Activated T-cell treated with anti-CD3 and anti-CD28 coated beads, Interleukin-2, amount 50 U/mL, for 72 hours (primary cell): ENCODE measurements at places on chromosomes 5 and 9. TPM values are rescaled to one million over a fixed set of nuclear protein-coding genes. Genes with fewer than 3 reads are reported as not detected.

DNA sequence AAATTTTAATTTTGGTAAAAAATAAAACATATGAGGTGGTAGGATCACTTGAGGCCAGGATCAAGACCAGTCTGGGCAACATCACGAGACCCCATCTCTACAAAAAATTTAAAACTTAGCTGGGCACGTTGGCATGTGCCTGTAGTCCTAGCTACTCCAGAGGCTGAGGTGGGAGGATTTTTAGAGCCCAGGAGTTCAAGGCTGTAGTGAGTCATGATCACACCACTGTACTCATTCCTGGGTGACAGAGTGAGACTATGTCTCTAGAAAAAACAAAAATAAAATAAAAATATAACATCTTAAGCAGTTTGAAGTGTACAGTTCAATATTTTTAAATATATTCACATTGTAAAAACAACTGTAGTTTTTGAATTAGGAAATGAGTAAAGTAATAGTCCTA is 108.3 kb downstream of the SMIM15 start:
- H3K27me3 ChIP-seq = no peaks in the 10 kb centered on the region
- H3K27ac ChIP-seq = no peak overlapping the region
- H3K4me3 ChIP-seq = no peak overlapping the region

Gene ZNF462
- total RNA-seq = 0.76 TPM

DNA sequence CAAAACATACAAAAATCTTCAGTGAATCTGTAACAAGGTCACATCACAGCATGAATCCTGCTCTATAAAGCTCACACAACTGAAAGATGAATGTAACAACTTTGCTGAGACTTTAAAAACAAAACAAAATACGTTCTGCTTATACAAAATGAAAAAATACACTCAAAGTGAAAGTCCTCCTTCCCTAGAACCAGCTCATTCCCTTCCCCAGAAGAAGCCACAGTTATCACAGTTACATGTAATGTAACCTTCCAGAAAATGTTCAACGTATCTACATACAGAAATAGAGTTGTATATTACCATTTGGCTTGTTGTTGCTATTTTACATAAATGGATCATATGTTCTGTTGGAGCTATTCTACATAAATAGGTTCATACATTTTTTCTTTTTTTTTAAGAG is 2.6 kb downstream of the AUH start:
- peaks cover 57% of the 10 kb centered on the region for H3K36me3 ChIP-seq
- H3K27me3 ChIP-seq = no peaks in the 10 kb centered on the region
- H3K4me3 ChIP-seq = peak overlapping the region; percentile 96
- H3K4me1 ChIP-seq = peaks cover 79% of the 10 kb centered on the region

Gene PLPP1
- total RNA-seq = 23.3 TPM

Gene MSMP
- total RNA-seq = not detected

Gene PCDHAC1
- total RNA-seq = not detected

Gene IL13
- 8.0 TPM for total RNA-seq

Gene QRFP
- not detected for total RNA-seq

DNA sequence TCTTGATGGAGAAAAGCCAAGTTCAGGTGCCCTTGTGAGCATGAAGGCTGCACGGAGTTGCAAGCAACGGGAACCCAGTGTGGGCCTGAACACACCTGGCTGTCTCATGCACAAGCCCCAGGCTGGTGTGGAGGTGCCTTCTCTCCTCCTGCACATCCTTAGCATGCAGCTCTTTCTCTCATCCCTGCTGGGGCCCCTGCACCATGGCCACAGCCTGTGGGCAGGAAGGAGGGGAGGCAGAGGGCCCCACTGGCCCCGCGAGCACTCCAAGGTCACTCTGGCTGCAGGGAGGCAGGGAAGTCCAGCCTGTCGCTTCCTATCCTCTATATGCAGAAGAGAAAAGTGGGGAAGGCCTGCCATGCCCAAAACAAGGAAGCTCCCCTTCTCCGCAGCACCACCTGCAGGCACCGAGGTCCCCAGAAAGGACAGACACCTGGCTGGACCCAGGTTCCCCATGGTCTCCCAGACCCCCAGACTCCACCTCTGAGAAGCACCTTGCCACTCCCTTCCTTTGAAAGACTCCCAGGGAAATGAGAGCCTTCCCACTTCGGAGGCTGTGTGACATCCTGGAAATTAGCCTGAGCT is 18.6 kb downstream of the STKLD1 start:
- no peak overlapping the region for H3K27ac ChIP-seq
- H3K4me1 ChIP-seq = peaks cover 5% of the 10 kb centered on the region
- H3K27me3 ChIP-seq = peaks cover 2% of the 10 kb centered on the region

DNA sequence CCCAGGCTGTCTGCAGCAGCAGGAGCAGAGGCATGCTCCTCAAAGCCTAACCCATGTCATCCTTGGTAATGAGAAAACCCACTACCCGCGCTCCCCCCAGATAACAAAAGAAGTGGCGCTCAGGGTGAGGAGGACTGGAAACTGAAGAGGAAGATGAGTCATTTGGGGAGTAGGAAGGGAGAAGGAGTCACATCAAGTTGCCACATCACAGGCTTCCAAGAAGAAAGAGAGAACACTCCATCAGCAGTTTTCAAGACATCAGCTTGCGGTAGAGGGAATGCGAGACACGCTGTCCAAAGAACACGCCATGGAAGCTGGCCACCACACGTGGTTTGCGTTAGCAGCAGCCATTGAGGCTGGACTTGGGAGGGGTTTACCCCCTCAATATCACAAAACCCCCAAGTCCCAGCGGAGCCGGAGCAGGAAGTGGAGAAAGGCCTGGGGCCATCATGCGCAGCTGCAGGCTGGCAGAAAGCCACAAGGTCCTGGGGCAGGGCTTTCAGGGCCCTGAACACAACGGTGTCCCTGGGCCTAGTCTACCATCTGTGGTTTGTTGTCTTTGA is 41.5 kb downstream of the SH3PXD2B start:
- peak; percentile 13 for DNase-seq
- peak overlapping the region; percentile 20 for H3K4me3 ChIP-seq
- peaks cover 1% of the 10 kb centered on the region for H3K36me3 ChIP-seq
- no peak overlapping the region for H3K27ac ChIP-seq
- H3K4me1 ChIP-seq = peaks cover 35% of the 10 kb centered on the region
- peaks cover 33% of the 10 kb centered on the region for H3K27me3 ChIP-seq

- no peak overlapping the region for H3K27ac ChIP-seq
- H3K4me1 ChIP-seq = peaks cover 38% of the 10 kb centered on the region
- H3K36me3 ChIP-seq = peaks cover 2% of the 10 kb centered on the region
- peak overlapping the region; percentile 18 for H3K4me3 ChIP-seq
Observed at GRCh38 chr5:110063640-110064602, 374.2 kb downstream of the MAN2A1 start.

Gene LMX1B
- total RNA-seq = not detected

DNA sequence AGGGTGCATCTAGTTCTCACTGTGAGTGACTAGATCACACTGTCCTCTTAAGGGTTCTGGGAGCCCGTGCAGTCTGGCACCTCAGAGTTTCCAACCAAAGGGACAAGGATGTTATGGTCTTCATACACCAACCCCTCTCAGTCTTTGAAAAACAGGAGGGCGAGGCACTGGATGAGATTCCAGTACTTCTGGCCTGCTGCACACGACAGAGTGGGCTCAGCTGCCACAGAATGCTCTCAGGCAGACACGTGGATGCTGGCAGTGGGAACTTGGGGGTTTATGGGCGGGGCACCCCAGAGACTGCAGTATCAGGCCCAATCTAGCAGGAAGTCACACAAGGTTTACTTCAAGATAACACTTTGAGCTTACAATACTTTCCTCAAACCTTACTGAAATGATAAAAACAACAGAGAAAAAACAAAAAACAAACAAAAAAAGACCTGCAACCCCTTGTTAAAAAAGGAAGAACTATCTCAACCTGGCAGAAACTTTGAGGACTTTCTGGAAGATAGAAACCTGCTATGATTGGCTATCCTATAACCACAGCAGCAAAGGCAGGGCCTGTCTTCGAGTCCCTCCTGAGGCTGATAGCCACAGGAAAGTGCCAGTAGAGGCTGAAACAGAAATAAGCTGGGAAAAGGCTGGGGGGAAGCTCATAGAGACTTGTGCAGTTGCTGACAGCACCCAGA is 28.3 kb upstream of the TGFBR1 start:
- peak overlapping the region; percentile 95 for H3K27ac ChIP-seq
- H3K36me3 ChIP-seq = no peaks in the 10 kb centered on the region
- no peak for DNase-seq
- H3K4me3 ChIP-seq = peak overlapping the region; percentile 54

DNA sequence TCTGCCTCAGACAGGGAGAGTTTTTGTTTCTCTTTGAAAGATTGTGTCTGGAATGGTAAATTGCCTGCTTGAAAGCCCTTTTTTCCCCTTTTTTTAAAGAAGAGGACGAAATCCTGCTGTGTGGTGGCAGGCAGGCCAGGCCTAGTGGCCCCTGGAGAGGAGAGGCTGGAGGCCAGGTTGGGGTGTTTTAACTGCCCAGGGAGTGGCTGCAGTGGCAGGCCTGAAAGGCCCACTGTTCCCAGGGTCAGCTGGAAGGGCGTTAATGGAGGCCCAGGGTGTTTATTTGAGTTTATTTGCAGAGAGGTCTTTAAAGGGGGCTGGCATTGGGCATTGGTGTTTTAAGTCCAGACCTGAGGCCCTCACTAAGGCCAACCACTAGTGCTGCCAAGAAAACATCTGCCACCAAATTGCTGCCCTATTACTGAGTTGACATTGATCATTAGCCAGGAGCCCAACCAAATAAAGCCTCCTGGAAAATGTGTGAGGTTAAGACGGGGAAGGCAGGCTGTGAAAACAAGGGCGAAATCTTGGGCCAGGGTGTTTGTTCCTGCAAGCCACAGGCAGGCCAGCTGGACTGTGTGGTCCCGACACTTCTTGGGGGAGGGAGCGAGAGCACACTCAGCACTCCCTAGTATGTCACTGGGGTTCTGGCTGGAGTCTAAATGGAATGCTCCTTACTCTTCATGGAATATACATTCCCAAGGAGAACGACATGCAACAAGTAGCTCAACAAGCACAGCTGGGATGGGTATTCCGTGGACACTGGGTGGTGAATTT is 5.0 kb downstream of the JADE2 start:
- H3K27ac ChIP-seq = peak overlapping the region; percentile 31
- peaks cover 3% of the 10 kb centered on the region for H3K36me3 ChIP-seq
- peak overlapping the region; percentile 14 for H3K4me3 ChIP-seq
- no peaks in the 10 kb centered on the region for H3K27me3 ChIP-seq
- no peak for DNase-seq

GRCh38 chr5:82073179-82073578 is 101.4 kb downstream of the ATG10 start:
- no peak overlapping the region for H3K4me3 ChIP-seq
- H3K27me3 ChIP-seq = no peaks in the 10 kb centered on the region
- no peaks in the 10 kb centered on the region for H3K36me3 ChIP-seq
- no peak overlapping the region for H3K27ac ChIP-seq
- no peaks in the 10 kb centered on the region for H3K4me1 ChIP-seq

DNA sequence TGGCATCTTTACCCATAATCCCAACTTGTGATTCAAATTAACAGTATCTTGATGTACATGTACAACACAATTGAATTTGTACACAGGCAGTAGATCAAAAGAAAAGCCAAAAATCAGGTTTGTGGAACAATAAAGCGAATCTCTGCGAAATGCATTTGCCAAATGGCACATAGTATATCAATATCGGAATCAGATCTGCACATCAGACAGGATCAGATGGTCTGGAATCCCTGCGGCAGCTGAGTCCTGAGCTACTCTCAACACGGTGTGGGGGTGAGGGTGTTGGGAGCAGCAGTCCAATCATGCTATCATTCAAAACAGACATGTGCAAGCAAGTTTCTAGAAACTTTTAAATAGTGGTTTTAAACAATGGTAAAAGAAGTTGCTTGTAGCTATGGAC is 358.3 kb downstream of the SEMA5A start:
- H3K27me3 ChIP-seq = no peaks in the 10 kb centered on the region
- no peaks in the 10 kb centered on the region for H3K4me1 ChIP-seq
- H3K36me3 ChIP-seq = no peaks in the 10 kb centered on the region
- DNase-seq = no peak

- DNase-seq = no peak
- H3K4me3 ChIP-seq = no peak overlapping the region
- H3K36me3 ChIP-seq = no peaks in the 10 kb centered on the region
- H3K4me1 ChIP-seq = no peaks in the 10 kb centered on the region
Observed at GRCh38 chr9:73065439-73065838, 86.2 kb upstream of the ANXA1 start.

Gene PIP5KL1
- 6.4 TPM for total RNA-seq

Gene SPATA31A3
- total RNA-seq = not detected

GRCh38 chr5:170143710-170144109 is 38.0 kb downstream of the FOXI1 start:
- no peak overlapping the region for H3K27ac ChIP-seq
- H3K4me1 ChIP-seq = no peaks in the 10 kb centered on the region
- H3K27me3 ChIP-seq = no peaks in the 10 kb centered on the region

- no peak for DNase-seq
- peak overlapping the region; percentile 99 for H3K4me3 ChIP-seq
- peaks cover 64% of the 10 kb centered on the region for H3K4me1 ChIP-seq
Observed at GRCh38 chr5:219991-220390, 1.9 kb downstream of the SDHA start.

Gene CAAP1
- total RNA-seq = 17.6 TPM

Gene SPINK6
- not detected for total RNA-seq

DNA sequence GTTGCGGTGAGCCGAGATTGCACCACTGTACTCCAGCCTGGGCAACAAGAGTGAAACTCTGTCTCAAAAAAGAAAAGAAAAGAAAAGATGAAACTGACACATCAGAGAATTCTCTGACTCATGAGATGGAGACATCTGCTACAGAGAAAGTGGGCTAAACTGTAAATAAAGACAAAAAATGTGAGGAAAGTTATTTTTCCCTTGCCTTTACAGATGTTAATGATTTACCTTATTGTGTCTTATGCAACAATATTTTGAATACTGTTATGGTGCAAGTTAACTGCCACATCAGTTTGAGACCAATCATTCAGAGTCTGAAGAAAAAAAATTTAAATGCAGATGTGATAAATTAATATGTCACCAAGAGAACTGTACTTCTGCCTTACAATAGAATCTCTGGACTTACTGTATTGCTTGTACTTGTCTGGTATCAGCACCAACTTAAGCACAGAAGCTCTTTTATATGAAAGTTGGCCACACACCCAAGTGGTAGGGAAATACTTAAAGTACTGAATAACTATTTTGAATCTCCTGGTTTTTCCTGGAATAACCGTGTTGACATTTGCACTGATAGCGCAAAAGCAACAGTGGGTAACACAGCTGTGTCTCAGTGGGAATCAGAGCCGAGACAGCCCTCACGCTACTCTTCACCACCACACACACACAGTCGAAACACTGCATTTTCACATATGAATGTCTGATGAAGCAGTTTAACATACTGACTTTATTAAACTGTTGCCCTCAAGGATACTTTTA is 169.9 kb downstream of the FANCC start:
- H3K4me3 ChIP-seq = no peak overlapping the region
- H3K27ac ChIP-seq = no peak overlapping the region
- DNase-seq = no peak
- H3K36me3 ChIP-seq = peaks cover 4% of the 10 kb centered on the region
- no peaks in the 10 kb centered on the region for H3K27me3 ChIP-seq

DNA sequence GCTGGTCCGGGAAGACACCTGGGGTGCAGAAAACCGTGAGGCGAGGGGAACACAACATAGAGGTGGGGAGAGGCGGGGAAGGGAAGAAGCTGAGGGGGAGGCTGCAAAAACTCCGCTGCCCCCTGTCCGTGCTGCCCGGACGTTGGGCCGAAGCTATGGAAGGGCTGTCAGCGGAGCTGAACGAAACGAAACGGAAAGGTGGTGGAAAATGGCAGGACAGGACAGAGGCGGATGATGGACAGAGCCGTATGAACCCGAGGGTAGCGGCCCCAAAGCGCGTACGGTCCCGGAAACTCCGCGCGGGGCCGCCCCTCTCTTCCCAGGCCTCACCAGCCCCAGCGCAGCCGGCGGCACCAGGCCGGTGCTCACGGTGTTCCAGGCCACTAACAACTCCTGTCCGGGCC is 272 bp downstream of the ANAPC2 start:
- H3K36me3 ChIP-seq = peaks cover 3% of the 10 kb centered on the region
- DNase-seq = no peak
- H3K4me1 ChIP-seq = peaks cover 42% of the 10 kb centered on the region
- H3K27ac ChIP-seq = peak overlapping the region; percentile 89
- H3K4me3 ChIP-seq = peak overlapping the region; percentile 90
